ENCODE measurements at places on chromosomes 1 and 21. TPM values are rescaled to one million over a fixed set of nuclear protein-coding genes. Genes with fewer than 3 reads are reported as not detected.

The SLFNL1 gene
- total RNA-seq, result 1.0 TPM

The LAMC2 gene
- total RNA-seq, result 4.5 TPM

The FABP3 gene
- total RNA-seq, result 0.73 TPM

The LCE2C gene
- not detected for total RNA-seq

The LCA5L gene
- total RNA-seq, result 1.8 TPM

The NUAK2 gene
- 5.6 TPM for total RNA-seq

The CRABP2 gene
- total RNA-seq, result 70.4 TPM

The COL16A1 gene
- 2.1 TPM for total RNA-seq

The AMY1B gene
- total RNA-seq, result not detected
